Hematopoietic multipotent progenitor cell treated with erythropoietin and hydrocortisone succinate and interleukin-3 and kit ligand, for 8 days (in vitro differentiated cells): ENCODE measurements at places on chromosomes 2 and 18.

- no peak for DNase-seq
Measured at GRCh38 chr2:145028101-145028920, 508.4 kb upstream of the ZEB2 start.

GRCh38 chr2:68907232-68907919, 36.2 kb upstream of the BMP10 start:
- DNase-seq: no peak

DNA sequence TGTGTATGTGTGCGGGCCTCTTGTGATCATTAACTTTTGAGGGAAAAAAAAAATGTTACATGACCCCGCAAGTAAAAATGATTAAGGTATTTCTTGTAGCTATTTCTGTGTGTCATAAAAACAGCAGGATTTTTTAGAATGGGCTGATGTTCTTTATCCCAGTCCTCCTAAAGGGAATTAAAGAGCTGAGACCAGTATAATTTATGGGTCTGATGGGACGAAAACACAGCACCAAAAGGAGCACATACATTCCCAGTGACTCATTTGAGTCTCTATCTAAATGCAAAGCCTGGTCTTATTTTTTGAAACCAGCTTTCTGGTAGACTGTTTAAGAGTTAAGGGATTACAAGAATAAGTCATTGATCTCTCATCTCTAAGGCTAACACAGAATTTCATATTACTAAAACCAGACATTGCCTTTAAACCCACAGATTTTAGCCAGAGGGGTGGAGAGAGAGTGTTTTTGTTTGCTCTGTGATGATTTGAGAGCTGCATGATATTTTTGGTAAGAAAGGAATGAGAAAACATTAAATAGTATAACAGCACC, 342.3 kb upstream of the EPHA4 start:
- no peak for DNase-seq

DNA sequence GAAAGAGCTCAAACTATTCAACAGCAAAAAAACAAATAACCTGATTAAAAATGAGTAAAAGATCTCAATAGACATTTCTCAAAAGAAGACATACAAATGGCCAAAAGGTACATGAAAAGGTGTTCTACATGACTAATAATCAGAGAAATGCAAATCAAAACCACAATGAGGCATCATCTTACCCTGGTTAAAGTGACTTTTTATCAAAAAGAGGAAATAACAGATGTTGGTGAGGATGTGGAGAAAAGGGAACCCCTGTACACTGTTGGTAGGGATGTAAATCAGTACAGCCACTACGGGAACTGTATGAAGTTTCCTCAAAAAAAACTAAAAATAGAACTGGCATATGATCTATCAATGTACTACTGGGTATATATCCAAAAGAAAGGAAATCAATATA, 39.8 kb upstream of the TMEM163 start:
- DNase-seq: no peak

GRCh38 chr2:126703311-126703710, 47.4 kb downstream of the GYPC start:
- DNase-seq: no peak

DNA sequence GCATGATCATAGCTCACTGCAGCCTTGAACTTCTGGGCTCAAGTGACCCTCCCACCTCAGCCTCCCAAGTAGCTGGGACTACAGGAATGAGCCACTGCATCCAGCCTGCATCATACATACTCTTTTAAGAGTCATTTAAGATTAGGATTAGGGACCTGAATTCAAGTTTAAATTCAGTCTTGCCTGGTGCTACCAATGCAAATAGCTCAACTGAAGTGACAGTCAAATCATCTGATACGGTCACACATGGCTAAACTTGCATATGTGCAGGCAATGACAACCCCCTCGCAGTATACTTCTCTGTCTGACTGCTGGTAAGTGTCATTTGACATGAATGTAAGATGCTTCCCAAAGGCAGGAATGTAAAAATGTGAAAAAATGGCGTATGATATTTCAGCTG, 31.8 kb upstream of the TMEM131 start:
- no peak for DNase-seq

DNA sequence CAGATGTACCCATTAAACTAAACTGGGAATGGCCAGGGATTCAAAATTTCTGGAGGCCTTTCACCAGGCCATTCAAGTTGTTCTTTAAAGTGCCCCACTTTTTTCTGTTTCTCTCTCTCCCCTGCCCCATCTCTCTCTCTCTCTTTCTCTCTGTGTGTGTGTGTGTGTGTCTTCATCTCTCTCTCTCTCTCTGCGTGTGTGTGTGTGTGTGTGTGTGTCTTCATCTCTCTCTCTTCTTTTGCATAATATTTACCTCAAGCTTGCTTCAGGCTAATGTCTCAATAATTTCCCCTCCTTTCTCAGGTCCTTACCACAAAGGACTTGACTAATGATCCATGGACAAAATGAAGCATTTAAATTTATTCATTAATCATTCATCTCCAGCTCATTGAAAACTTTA, 164.2 kb upstream of the KLHL14 start:
- no peak for DNase-seq

GRCh38 chr2:165240916-165241315, 1.7 kb downstream of the SCN2A start:
- no peak for DNase-seq

- DNase-seq: peak; percentile 50
Measured at GRCh38 chr2:172693037-172693436, 42.6 kb upstream of the RAPGEF4 start.

DNA sequence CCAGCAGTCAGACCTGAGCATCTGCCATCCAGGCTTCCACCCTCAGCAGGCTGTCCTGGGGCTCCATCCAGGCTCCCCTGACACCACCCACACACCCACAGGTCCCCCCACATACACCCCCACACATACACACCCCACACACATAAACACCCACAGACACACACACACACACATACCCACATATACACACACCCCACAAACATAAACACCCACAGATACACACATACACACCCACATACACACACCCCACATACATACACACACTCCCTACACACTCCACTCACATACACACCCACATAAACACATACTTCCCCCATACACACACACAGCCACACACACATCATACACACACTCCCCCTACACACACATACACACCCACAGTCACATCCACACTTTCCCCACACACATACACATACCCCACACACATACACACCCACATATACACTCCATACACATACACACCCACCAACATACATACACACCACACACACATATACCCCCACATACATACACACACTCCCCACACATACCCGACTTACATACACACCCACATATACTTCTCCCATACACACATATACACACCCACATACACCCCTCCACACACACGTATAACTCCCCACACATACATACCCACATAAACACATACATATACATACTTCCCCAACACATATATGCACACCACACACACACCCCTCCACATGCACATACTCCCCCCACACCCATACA, 183.3 kb upstream of the ETAA1 start:
- DNase-seq: no peak

DNA sequence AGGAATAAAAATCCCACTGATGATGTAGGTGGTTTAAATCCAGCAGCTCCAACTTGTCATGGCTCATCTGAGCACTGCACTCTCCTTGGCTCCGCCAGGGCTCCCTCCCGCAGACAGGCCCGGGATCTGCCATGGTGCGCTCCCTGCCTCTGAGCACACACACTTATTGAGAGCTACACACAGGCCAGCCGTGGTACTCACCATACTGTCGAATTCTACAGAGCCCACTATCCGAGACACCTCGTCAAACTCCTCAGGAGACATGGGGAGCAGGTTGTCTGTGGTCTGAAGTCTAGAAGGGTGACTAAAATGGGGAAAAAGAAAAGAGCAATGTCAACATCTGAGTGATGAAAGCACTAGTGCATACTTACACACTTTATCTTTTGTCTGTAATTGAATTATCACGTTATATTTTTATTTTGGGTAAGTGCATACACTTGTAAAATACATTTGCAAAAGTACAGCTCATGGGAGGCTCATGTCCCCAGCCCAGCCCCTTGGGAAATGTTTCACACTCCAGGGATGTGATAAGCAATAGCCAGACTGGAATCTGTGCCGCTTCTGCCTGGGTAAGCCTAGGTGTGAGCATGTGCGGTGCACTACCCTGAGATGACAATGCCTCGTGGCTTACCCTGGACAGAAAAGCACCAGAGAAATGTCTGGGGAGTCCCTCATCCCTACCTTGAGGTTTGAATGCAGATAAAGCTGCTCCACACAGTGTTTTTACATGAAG, 39.2 kb downstream of the STAT1 start:
- no peak for DNase-seq

DNA sequence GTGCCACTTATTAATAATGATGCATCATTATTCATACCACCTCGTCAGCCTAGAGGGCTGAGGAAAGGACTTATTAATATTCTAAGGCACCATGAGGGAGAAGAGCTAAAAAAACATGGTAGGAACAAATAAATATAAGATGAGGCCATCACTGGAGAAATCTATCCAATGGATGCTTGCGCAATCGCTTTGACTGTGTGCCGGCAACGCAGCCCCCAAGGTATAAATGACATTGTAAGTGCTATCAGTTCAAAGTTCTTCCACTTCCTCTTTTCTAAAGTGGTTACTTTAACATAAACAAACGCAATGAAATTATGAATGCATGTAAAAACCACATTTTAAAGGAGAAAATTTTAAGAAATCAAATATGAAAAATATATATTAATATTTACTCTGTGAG, 164.6 kb downstream of the EIPR1 start:
- no peak for DNase-seq

- DNase-seq: peak; percentile 61
Measured at GRCh38 chr2:203804764-203805485, 62.6 kb upstream of the CTLA4 start.

GRCh38 chr18:11268741-11269233, 119.4 kb upstream of the PIEZO2 start:
- no peak for DNase-seq

- no peak for DNase-seq
Measured at GRCh38 chr2:64186699-64187605, 42.7 kb upstream of the PELI1 start.

GRCh38 chr2:117949806-117950205, 64.1 kb downstream of the CCDC93 start:
- peak; percentile 20 for DNase-seq

- no peak for DNase-seq
Measured at GRCh38 chr2:189097934-189098333, 81.6 kb downstream of the COL5A2 start.

DNA sequence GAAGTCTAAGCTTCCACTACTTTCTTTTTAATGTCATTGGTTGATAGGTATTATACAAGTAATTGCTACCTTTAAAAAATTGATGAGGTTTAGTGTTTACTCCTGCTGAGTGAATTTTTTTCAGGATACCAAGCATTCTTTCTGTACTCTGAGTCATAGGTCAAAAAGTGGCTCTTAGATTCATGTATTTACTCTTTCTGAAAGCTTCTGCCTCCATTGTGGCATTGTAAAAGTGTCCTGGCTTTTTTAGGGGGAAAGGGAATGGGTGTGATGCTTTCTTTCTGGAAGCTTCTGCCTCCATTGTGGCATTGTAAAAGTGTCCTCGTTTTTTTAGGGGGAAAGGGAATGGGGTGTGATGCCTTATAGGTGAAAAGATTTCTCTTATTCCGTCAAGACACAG, 286.5 kb downstream of the LPIN1 start:
- no peak for DNase-seq

- no peak for DNase-seq
Measured at GRCh38 chr18:79899609-79900445, 51.6 kb downstream of the SLC66A2 start.

DNA sequence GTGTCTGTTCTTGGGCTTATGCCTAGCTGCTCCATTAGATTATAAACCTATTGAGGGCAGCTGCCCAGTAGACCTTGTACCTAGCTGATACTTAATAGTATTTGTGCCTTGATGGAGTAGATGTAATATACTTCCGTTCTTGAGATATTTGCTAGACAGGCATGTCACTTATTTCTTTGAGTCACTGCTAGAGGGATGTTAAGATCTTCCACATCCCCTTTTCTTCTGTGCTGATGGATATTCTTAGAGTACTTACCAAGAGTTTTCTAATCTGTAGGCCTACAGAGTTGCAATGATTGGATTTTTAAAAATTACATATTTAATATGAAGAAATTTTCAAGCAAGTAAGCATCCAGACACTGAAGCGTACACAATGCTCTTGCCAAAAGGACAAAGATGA, 226.7 kb downstream of the TPGS2 start:
- no peak for DNase-seq

DNA sequence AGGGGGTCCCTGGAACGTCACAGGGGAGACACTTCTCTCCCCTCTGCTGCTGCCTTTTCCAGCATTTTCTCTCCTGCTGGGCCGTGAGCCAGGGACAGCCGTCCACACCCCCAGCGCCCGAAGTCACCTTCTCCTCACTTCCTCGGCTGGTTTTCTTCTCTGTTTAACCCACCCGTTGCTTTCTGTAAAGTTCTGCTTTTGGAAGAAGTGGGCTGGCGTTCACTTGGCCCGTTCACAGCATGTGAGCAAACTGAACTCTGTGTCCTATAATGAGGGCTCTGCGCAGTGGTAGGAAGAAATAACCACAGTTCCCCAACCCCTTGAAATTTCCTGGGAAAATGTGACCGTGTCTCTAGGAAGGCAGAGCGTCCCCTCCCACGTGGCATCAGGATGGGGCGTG, 187.0 kb upstream of the HDAC4 start:
- no peak for DNase-seq

- DNase-seq: no peak
Measured at GRCh38 chr2:86134709-86135108, 28.7 kb downstream of the PTCD3 start.

DNA sequence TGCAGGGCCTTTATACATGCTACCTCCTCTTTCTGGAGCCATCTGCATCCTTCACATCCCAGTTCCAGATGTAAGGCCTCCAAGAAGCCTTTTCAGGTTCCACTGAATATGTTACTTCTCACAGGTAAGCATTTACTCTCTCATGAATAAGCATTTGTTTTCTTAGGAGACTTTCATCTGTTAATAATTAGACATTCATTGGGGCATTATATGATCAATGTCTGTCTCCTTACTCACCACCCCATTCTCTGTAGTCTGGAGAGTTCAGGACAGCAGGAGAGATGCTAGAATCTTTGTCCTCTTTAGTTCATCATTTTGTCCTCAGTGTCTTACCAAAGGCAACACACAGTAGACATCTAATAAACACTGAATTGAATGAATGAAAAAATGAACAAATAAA, 185.7 kb downstream of the NCKAP5 start:
- DNase-seq: no peak

- DNase-seq: no peak
Measured at GRCh38 chr2:20410556-20411277, 36.2 kb upstream of the RHOB start.

DNA sequence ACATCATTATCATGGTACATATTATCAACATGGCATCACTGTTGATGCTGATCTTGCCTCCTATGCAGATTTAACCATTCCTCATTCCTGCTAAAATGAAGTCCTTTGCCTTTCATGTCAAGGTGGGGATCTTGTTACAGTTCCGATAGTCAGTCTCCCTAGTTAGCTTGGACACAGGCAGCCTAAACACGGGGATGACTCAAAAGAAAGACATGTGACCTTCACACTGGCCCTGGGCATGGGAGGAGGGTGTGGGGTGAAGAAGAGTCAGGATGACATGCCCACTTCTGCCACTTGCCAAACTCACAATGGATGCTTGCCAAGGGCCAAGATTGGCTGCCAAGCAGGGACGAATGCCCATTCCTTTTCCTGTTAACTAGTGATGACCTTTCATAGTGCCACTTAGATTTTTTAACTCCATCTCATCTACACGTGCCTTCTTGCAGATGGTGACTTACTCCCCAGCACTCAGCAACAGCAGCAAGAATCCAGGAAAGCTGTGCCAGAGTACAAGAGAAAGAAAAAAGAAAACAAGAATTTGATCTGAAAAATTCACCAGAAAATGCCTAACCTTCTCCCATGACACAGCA, 13.9 kb upstream of the SLC1A4 start:
- DNase-seq: no peak

- no peak for DNase-seq
Measured at GRCh38 chr2:176745543-176746200, 466.9 kb upstream of the HNRNPA3 start.
